ENCODE measurements at places on chromosomes 2 and 18.

GRCh38 chr2:108924580-108925251 lies 64.3 kb downstream of the EDAR start:
- no peak for DNase-seq

- no peak for DNase-seq
Measured at GRCh38 chr2:227020416-227020815, 143.6 kb downstream of the COL4A4 start.

DNA sequence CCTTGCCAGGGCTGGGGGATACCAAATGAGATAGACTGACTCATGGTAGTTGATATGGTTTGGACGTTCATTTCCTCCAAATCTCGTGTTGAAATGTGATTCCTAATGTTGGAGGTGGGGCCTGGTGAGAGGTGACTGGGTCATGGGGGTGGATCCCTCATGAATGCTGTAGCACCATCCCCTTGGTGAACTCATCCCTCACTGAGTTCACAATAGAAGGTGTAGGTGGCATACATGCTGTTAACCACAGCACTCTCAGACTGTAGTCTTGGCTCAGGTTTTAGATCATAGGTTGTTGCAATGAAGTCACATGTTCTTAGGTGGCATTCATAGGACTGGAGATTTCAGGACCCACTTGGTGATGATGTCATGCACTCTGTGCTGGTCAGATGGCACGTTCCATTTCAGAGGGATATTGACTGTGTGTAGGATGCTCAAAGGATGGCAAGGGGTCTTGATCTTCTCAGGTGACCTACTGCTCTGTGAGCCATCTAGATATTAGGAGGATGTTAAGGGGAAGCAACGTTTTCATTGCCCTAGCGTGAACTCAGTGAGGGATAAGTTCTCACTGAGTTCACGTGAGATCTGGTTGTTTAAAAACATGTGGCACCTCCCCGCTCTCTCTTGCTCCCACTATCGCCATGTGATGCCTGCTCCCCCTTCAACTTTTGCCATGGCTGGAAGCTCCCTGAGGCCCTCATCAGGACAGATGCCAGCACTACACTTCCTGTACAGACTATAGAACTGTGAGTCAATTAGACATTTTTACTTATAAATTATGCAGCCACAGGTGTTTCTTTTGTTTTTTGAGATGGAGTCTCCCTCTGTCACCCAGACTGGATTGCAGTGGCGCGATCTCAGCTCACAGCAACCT lies 73.8 kb upstream of the ACAA2 start:
- no peak for DNase-seq

- no peak for DNase-seq
Measured at GRCh38 chr2:196427986-196428634, 211.4 kb upstream of the CCDC150 start.

GRCh38 chr2:189086710-189087109 lies 92.9 kb downstream of the COL5A2 start:
- no peak for DNase-seq

DNA sequence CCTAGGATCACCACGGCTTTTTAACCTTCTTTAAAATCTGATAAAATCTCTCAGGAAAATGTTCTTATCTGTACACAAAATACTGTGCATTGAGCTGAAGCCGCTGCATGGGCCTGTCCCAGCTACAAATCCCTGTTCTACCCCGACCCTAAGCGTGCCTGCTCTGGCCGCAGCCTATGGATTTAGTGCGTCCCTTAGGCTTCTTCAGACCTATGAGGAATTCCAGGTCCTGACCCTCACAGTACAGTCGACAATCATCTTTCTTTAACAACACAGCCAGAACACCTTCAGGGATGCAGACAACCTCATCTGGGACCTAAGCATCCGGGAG lies 477 bp upstream of the WDCP start:
- no peak for DNase-seq

DNA sequence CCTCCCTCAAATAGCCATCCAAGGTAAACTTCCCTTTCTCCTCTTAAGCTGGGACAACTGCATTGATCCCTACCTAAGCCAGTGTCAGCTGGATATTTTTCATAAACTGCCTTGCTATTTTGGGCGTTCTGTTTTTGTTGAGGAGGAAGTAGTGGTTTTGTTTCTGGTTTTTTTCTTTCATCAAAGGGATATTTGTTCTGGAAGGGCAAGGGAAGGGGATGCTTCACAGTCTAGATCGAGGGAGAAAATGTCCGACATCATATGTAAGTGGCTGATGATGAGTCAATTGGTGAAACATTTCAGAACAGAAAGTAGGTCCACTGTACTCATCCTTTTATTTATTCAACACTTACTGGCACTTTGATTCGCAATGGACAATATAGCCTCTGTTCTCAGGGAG lies 31.0 kb downstream of the TANC1 start:
- no peak for DNase-seq

DNA sequence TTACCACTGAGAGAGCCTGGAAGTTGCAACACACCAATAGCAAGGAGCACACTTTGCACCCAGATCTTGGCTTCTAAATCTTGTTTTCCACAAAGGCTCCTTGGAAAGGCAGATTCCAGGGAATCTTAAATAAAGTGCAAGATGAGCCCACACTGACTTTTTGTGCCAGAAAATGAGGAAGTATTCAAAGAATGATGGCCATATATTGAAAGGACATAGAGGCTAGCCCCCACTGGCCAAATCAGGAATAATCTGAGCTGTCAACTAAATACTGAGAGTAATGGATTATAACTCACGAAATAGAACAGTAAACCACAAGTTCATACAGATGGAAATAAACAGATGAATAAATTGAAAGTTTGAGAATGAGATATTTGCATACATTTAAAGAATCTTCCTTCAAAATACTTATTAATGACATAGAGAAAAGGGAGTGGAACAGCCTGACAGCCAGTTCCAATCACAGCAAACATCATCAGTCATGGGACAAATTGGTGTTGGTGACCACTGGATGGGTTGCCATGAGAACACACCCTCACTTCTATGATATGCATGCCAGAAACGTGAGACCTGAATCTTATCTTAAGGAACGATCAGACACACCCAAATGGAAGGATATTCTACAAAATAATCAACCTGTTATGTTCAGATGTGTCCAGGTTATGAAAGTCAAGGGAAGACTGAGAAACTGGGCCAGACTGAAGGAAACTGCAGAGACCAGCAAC lies 12.2 kb upstream of the ACKR3 start:
- DNase-seq = no peak

GRCh38 chr18:36633961-36634412 lies 194.8 kb downstream of the TPGS2 start:
- DNase-seq = no peak

GRCh38 chr2:62406573-62407043 lies 99.4 kb downstream of the TMEM17 start:
- DNase-seq = no peak

DNA sequence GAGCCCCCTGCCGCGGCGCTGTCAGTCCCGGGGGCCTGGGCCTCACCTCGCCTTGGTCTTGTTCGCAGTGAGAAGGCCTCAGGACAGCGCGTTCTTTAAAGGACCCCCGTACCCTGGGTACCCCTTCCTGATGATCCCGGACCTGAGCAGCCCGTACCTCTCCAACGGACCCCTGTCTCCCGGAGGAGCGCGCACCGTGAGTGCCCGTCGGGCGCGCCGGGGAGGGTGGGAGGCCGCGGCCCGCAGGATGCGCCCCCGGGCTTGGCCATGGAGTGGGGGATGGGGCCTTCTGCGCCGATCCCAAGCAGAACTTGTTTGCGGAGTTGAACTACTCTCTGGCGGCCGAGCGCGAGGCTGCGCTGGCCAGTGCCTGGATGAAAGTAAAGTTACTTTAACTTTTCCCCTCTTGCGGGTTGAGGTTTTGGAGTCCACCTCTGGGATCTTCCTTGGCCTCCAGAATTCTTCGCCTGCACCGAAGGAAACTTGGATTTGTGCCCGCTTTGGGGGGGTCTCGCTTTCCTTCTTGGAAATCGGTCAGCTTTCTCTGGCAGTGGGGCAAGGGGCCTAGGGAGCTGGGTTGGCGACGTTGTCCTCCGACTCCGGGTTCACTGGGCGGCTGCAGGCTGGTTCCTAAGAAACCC lies 1.2 kb downstream of the TCF7L1 start:
- DNase-seq = peak; percentile 36

GRCh38 chr2:118223992-118224894 lies 136.0 kb downstream of the INSIG2 start:
- peak; percentile 62 for DNase-seq

DNA sequence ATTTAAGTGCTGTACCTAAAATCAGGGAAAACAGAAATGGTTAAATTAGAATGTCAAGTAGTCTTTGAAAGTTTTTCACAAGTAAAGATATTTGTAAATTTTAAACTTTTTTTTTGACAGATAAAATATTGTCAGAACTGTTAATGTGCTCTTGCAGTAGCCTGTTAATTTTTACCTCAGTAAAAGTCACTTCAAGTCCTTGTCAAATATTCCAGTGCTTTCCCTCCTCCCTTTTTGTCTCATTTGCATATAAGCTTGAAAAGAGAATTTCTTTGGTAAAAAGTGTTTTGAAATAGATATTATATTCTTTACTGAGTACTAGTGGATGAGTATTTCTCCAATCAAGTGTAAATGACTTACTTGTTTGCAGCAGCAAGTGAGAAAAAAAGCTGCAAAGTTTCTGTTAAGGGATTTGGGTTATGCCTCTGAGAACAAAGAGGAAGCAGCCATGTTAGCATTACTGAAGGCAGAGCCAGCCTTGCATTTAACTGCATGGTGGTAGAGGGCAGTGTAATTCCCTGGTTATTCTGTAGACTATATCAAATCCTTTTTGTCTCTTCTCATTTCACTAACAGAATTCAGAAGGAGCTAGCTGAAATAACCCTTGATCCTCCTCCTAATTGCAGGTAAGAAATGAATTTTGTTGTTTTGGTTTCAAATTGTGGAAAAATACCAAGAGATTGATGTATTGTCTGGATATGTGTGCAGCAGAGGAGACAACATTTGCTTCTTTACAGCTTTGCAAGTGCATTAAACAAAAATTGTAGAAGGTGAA lies 3.2 kb downstream of the UBE2E3 start:
- DNase-seq = no peak

DNA sequence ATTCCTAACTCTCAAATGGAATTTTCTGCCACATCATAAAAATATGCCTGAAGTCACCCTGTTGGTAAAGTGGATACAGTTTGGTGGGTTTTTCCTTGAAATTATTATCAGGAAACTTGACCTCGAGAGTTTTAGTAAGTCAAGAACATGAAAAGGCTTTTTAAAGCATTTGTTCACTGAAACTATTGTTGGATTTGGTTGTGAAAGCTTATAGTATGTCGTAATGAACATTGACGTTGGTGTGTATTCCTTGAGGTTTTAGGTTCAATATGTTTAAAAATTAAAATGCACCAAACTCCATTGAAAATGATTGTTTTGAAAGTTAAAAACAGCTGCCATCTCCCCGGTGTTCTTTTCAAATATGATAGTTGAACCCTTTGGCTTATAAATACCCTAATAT lies 30.8 kb downstream of the AOX1 start:
- DNase-seq = no peak

- DNase-seq = no peak
Measured at GRCh38 chr18:46373791-46374190, 269.6 kb downstream of the HAUS1 start.

DNA sequence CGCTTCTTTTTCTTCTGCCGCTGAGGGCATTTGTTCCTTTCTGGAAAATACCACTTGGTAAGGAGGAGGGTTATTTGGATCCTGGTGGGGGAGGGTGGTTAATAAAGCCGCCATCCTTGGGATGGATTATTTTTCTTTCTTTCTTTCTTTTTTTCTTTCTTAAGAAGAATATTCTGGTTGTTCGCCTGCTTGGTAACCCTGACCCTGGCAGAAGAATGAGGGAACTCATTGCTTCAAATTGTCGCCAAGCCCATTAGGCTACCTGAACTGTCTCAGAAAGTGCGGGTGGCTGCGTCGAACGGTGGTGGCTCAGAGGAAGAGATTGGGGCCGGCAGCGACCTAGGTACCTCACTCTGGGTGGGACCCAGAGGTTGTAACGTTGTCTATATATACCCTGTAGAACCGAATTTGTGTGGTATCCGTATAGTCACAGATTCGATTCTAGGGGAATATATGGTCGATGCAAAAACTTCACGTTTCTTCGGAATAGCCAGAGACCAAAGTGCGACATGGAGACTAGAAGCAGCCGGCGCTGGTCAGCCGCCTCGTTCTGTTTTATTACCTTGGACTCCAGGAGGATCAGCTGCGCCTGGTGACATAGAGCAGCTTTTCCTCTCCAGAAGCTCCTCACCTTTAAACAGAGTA lies 1.3 kb upstream of the HOXD4 start:
- DNase-seq = no peak

DNA sequence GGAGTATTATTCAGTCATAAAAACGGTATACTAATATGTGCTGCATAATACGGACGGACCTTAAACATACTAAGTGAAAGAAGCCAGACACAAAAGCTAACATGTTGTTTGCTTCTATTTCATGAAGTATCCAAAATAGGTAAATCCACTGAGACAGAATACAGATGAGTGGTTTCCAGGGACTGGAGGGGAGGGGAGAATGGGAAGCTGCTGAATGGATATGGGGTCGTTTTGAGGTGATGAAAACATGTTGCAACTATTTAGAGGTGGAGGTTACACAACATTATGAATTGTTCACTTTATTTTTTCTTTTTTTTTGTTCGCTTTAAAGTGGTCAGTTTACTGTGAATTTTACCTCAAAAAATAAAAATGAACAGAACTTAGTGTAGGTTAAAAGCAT lies 52.9 kb downstream of the RAB10 start:
- DNase-seq = no peak

GRCh38 chr2:15927551-15928218 lies 12.7 kb upstream of the MYCN start:
- no peak for DNase-seq

GRCh38 chr2:7625392-7626138 lies 708.4 kb downstream of the RNF144A start:
- DNase-seq = no peak

GRCh38 chr2:140508756-140509155 lies 1622.1 kb downstream of the LRP1B start:
- no peak for DNase-seq

DNA sequence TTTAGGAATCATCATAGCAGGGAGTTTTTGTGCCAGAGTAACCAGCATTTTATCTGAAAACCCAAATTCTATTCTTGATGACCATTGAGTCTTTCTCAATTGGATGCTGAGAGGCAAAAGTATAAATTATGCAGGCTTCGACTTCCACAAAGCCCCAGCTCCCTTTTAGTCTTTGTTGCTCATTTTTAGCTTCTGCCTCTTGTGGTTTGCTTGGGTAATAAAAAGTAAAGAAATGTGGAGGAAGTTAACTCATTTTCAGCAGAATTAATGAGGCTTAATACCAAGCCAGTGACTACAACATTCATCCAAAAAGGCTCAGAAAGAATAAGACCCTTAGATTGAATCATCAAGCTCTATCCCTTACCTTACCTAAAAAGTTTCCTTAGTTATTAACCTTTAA lies 18.6 kb downstream of the ERMN start:
- DNase-seq = no peak

- DNase-seq = no peak
Measured at GRCh38 chr2:129199501-129199900, 780.0 kb upstream of the RAB6C start.

- DNase-seq = no peak
Measured at GRCh38 chr2:52613064-52613463, 1154.5 kb upstream of the CHAC2 start.

- no peak for DNase-seq
Measured at GRCh38 chr2:48874282-48874681, 118.8 kb upstream of the LHCGR start.
